Spleen (tissue), 13 donors: ENCODE measurements at places on chromosomes 3 and 15. TPM values are rescaled to one million over a fixed set of nuclear protein-coding genes. Genes with fewer than 3 reads are reported as not detected.
A peak's percentile ranks its signal among the peaks of the same experiment; 100 is the strongest.

DNA sequence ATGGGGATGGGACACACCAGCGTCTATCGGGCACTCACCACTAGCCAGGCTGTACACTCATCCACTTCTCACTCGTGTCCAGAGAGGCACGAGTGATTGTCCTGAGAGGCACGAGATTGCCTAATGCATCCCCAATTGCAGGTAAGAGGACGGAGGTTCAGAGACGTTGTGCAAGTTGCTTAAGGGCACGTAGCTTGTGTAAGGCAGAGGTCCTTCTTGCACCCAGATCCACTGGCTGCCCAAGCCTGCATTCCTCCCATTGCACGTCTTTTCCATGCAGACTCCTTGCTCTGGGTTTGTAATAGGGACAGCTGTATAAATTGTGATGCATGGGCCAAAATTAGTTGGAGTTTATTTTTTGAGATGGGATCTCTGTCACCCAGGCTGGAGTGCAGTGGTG lies 264.3 kb downstream of the PLCL2 start:
- peaks cover 14% of the 10 kb centered on the region for H3K36me3 ChIP-seq
- no peaks in the 10 kb centered on the region for H3K27me3 ChIP-seq
- no peak overlapping the region for H3K27ac ChIP-seq
- H3K4me3 ChIP-seq = no peak overlapping the region

DNA sequence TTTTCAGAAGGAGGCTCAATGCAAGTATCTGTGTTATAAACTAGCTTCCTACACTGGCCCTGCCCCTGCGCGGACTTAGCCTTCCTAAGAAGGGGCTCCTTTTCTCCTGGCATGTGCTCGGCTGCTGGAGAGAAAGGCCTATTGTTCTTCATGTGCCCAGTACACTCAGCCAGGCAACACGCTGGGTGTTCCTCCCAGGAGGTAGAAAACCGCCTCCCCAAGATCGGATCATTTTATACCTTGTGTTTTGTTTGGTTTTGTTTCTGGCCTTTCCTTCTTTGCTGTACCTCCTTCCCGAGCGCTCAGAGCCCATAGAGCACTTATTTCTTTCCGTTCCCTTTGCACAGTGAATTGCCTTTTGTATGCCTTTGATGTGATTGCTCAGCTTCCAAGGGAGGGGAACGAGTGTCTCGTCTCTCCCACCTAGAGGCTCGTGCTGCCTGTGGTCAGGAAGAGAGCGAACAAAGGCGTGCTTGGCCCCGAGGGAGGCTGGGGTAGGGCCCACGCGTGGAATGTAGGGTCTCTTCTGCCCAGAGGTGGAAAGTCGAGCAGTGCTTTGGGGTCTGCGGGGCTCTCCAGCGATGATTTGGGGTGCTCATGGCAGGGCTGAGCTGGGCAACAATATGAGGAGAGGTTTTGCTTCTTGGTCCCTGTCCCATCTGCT lies 30.0 kb downstream of the CCNL1 start:
- H3K27ac ChIP-seq = peak overlapping the region; percentile 87
- H3K4me3 ChIP-seq = no peak overlapping the region
- peaks cover 41% of the 10 kb centered on the region for H3K4me1 ChIP-seq
- no peaks in the 10 kb centered on the region for H3K27me3 ChIP-seq
- no peak for DNase-seq

- no peak for DNase-seq
- H3K27me3 ChIP-seq = no peaks in the 10 kb centered on the region
- peaks cover 13% of the 10 kb centered on the region for H3K36me3 ChIP-seq
- peaks cover 25% of the 10 kb centered on the region for H3K4me1 ChIP-seq
Measured at GRCh38 chr3:97970956-97971620, 1.1 kb downstream of the RIOX2 start.

MCF2L2 gene
- total RNA-seq = 13.3 TPM

GPR160 gene
- total RNA-seq = 21.6 TPM

DNA sequence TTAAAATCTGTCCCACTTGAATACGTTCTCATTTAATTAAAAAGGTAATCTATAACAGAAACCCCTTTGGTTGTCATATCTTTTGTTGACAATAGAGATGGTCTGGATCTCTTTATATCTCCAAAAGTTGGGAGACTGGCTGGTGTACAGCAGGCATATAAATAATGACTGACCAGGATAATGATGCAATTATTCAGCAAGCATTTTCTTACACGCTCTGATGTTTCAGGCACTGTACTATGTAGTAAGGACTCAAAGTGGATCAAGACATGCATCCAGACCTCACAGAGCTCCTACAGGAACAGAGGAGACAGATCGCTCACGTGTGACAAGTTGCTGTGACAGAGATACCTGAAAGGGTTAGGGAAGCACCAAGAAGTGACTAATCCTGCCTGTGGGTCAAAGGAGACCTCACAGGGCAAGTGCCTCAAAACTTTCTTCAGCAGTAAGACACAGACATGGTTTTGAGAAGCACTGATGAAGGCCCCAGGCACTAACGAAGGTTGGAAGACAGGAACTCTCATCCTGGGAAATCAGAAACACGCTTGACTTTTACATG lies 25.7 kb downstream of the VPS39 start:
- H3K36me3 ChIP-seq = peaks cover 74% of the 10 kb centered on the region
- no peaks in the 10 kb centered on the region for H3K27me3 ChIP-seq
- H3K27ac ChIP-seq = peak overlapping the region; percentile 42
- no peak for DNase-seq
- no peak overlapping the region for H3K4me3 ChIP-seq
- no peaks in the 10 kb centered on the region for H3K4me1 ChIP-seq

KBTBD12 gene
- 0.09 TPM for total RNA-seq

DNA sequence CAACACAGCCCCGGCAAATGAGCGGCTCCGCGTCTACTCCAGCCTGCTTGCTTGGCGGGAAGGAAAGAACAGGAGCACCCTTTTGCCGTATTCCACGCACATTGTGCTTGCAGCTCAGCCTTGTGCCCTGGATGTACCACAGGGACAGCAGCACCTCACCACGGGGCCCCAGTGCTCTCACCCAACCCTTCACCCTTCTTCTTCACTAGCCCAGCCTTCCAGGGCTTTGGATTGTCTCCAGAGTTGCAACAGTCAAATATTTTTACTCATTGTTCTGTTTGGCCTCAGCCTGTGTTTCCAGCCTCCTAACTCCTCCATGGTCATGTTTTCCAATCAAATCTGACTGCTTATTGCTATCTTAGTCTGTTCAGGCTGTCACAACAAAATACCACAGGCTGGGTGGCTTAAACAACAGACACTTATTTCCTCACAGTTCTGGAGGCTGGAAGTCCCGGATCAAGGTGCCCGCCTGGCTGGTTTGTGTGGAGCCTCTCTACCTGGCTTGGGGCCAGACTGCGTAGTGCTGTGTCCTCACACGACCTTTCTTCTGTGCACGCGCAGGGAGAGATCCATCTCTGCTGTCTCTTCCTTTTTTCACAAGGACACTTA lies 79.2 kb upstream of the ABHD17C start:
- H3K27ac ChIP-seq = no peak overlapping the region
- no peak overlapping the region for H3K4me3 ChIP-seq
- no peaks in the 10 kb centered on the region for H3K36me3 ChIP-seq
- H3K4me1 ChIP-seq = no peaks in the 10 kb centered on the region
- no peak for DNase-seq

SPTBN5 gene
- 0.43 TPM for total RNA-seq

DNA sequence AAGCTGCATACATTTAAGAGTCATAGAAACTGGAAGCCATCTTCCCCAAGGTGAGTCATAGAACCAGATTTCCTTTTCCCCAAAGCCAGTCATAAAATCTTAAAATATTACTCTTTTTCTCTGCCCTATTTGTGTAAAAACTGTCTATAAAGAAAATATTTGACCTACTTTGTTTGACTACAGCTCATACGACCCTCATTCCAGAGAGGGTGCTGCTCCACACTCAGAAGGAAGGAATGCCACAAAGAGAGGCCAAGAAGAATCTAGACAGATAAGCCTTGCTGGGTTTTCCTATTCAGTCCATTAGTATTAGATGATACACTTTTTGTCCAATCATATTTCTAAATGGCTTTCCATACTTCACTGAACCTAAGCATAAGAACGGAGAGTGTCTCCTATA lies 671.6 kb upstream of the SGO1 start:
- no peaks in the 10 kb centered on the region for H3K36me3 ChIP-seq
- H3K4me3 ChIP-seq = no peak overlapping the region
- no peak for DNase-seq
- H3K4me1 ChIP-seq = no peaks in the 10 kb centered on the region

TUSC7 gene
- total RNA-seq = not detected

- H3K36me3 ChIP-seq = no peaks in the 10 kb centered on the region
- no peaks in the 10 kb centered on the region for H3K4me1 ChIP-seq
- no peak overlapping the region for H3K4me3 ChIP-seq
- no peak overlapping the region for H3K27ac ChIP-seq
Measured at GRCh38 chr3:146306656-146307455, 56.0 kb upstream of the PLSCR4 start.

GRCh38 chr3:65830948-65831732 lies 207.6 kb downstream of the MAGI1 start:
- DNase-seq = no peak
- no peak overlapping the region for H3K27ac ChIP-seq
- H3K4me1 ChIP-seq = no peaks in the 10 kb centered on the region
- no peak overlapping the region for H3K4me3 ChIP-seq
- no peaks in the 10 kb centered on the region for H3K36me3 ChIP-seq

ZNF592 gene
- 33.0 TPM for total RNA-seq

DNA sequence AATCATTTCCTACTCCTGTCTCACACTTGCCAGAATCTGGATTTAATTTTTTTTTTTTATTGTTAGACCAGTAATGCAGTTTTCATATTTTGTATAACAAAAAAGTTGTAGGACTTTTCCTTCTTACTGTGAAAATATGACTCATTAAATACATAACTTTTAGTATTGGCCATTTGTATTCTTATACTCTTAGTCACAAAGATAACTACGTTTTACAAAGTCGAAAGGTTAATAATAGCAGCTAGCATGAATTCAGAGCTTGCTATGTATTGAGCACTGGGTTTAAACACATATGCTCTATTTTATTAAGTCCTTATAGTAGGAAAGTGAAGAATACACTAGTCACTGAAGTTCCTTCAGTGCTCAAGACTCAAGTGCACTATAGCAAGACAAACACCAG lies 43.1 kb downstream of the LRRN1 start:
- H3K27me3 ChIP-seq = no peaks in the 10 kb centered on the region
- no peak overlapping the region for H3K27ac ChIP-seq
- H3K4me1 ChIP-seq = no peaks in the 10 kb centered on the region
- no peaks in the 10 kb centered on the region for H3K36me3 ChIP-seq
- no peak overlapping the region for H3K4me3 ChIP-seq

GREM1 gene
- total RNA-seq = 0.18 TPM

GYG1 gene
- total RNA-seq = 104 TPM

- H3K4me1 ChIP-seq = no peaks in the 10 kb centered on the region
- no peak for DNase-seq
- no peaks in the 10 kb centered on the region for H3K27me3 ChIP-seq
Measured at GRCh38 chr15:44490622-44491021, 46.3 kb upstream of the EIF3J start.

- peak within 1 kb of the TSS; percentile 73 for H3K27ac ChIP-seq
- peak within 1 kb of the TSS; percentile 44 for H3K4me3 ChIP-seq
- H3K4me1 ChIP-seq = peaks cover 25% of the 10 kb centered on the region
Measured at GRCh38 chr3:29280404-29281093, at the start of gene RBMS3. TSS of gene RBMS3 (plus strand) at chr3:29281071.

GRCh38 chr3:73467211-73467610 lies 157.5 kb downstream of the PDZRN3 start:
- H3K27ac ChIP-seq = no peak overlapping the region
- H3K4me3 ChIP-seq = no peak overlapping the region
- DNase-seq = no peak
- no peaks in the 10 kb centered on the region for H3K36me3 ChIP-seq
- H3K4me1 ChIP-seq = no peaks in the 10 kb centered on the region

- H3K27me3 ChIP-seq = no peaks in the 10 kb centered on the region
- H3K4me3 ChIP-seq = no peak overlapping the region
- H3K36me3 ChIP-seq = no peaks in the 10 kb centered on the region
- peak overlapping the region; percentile 7 for H3K27ac ChIP-seq
- no peak for DNase-seq
- no peaks in the 10 kb centered on the region for H3K4me1 ChIP-seq
Measured at GRCh38 chr3:107222907-107223306, 154.3 kb upstream of the CCDC54 start.

MITF gene
- 7.3 TPM for total RNA-seq

- H3K27ac ChIP-seq = no peak overlapping the region
- H3K4me1 ChIP-seq = no peaks in the 10 kb centered on the region
- DNase-seq = no peak
- H3K36me3 ChIP-seq = no peaks in the 10 kb centered on the region
Measured at GRCh38 chr3:160390565-160391138, 8.4 kb downstream of the IFT80 start.

MYLK gene
- total RNA-seq = 178 TPM

DNA sequence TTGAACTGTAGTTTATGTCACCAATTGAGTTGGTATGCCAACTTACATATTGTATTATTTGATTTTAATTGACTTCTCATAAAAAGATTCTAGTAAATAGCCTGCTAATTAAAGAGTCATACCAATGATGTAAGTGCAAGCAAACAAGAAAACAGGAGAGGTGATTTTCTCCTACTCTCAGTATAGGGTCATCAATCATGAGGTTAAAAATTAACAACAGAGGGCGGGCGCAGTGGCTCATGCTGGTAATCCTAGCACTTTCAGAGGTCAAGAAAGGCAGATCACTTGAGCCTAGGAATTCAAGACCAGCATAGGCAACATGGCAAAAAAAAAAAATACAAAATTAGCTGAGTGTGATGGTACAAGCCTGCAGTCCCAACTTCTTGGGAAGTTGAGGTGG lies 108.7 kb downstream of the MYO9A start:
- no peaks in the 10 kb centered on the region for H3K4me1 ChIP-seq
- H3K4me3 ChIP-seq = no peak overlapping the region
- no peaks in the 10 kb centered on the region for H3K27me3 ChIP-seq

- no peaks in the 10 kb centered on the region for H3K4me1 ChIP-seq
- H3K27me3 ChIP-seq = no peaks in the 10 kb centered on the region
- H3K4me3 ChIP-seq = no peak overlapping the region
- H3K36me3 ChIP-seq = no peaks in the 10 kb centered on the region
Measured at GRCh38 chr3:46656778-46657556, 36.5 kb downstream of the ALS2CL start.

- H3K27ac ChIP-seq = peak overlapping the region; percentile 71
- no peaks in the 10 kb centered on the region for H3K27me3 ChIP-seq
- peak overlapping the region; percentile 66 for H3K4me3 ChIP-seq
- H3K36me3 ChIP-seq = no peaks in the 10 kb centered on the region
Measured at GRCh38 chr3:56800130-56800831, 1.5 kb downstream of the ARHGEF3 start.

SCN11A gene
- 3.4 TPM for total RNA-seq

DNA sequence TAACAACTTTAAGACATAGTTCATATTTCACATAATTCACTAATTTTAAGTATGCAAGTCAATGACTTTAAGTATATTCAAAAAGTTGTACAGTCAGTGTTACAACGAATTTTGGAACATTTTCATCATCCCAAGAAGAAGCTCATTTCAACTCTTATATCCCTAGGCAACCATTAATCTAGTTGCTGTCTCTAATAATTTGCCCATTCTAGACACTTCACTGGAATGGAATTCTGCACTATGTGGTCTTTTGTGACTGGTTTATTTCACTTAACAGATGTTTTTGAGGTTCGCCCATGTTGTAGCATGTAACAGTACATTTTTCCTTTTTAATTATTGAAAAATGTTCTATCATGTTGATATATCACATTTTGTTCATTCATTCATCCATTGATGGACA lies 104.2 kb upstream of the SPRED1 start:
- no peak for DNase-seq
- no peak overlapping the region for H3K27ac ChIP-seq
- no peak overlapping the region for H3K4me3 ChIP-seq
- H3K27me3 ChIP-seq = no peaks in the 10 kb centered on the region
- no peaks in the 10 kb centered on the region for H3K4me1 ChIP-seq
